ENCODE measurements at places on chromosomes 13 and 19.
A peak's percentile ranks its signal among the peaks of the same experiment; 100 is the strongest.

GRCh38 chr19:4429771-4430171 is 27.3 kb downstream of the CHAF1A start:
- DNase-seq, result no peak

DNA sequence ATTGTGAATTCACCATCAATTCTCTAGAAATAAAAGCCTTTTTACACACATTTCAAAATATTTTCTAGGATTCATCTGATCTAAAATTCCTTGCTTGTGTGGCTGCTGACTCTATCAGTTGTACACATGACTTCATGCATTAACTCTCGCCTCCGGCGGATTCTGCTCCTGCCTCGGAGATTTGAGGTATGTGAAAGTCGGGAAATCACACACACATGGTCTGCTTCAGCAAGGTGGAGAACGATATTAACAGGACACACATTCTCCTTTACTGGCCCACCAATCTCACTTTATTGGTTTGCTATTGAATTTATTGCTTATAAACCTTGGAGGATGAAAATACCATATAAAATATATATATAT is 855.7 kb downstream of the SLITRK5 start:
- DNase-seq, result no peak

GRCh38 chr13:46321494-46322225 is 65.4 kb downstream of the RUBCNL start:
- peak; percentile 81 for DNase-seq

GRCh38 chr19:708154-709143 is at the start of gene PALM:
TSS of gene PALM (plus strand) at chr19:708935. CDS start at chr19:709147, 212 bp downstream.
- DNase-seq, result no peak
